ENCODE measurements at places on chromosomes 2 and 18.

- no peak for DNase-seq
These were observed 663.7 kb downstream of the METTL4 start for GRCh38 chr18:1907470-1908206.

DNA sequence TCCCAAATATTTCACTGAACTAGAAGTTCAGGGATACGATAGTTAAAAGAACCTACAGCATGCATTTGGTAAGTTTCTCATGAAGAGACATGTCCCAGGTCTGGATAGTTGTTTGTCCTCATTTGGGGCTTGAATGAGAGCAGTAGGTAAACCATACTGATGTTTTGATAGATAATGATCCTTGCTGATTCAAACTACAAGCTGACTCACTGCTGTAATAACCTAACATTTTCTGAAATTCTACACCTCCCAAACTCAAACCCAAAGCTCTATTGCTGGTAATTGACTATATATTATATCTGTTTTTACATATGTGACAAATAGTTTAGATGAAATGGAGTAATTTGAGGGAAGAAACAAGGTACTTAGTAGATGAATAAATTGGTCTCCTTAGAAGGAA is 154.1 kb upstream of the BOD1L2 start:
- no peak for DNase-seq

GRCh38 chr2:110800611-110801402 is 68.4 kb downstream of the ACOXL start:
- DNase-seq, result no peak

GRCh38 chr2:191656391-191656790 is 21.5 kb upstream of the NABP1 start:
- no peak for DNase-seq

DNA sequence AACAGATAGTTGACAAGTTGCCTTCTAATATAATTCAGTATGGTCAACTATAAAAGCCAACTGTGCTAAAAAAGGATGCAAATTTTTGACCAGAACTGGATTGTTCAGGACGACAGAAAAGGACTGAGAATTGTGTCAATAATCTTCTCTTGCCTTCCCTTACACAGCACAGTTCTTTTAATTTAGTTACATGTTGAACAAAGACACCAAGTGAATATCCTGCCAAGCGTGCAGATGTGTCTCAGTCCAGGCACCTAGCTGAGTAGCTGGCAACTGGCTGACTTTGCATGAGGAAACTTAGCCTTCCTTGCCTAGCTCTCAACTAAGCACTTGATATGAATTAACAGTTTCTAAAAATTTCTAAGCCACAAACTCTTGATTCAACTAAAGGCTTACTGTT is 801.4 kb downstream of the BCL11A start:
- DNase-seq, result no peak

DNA sequence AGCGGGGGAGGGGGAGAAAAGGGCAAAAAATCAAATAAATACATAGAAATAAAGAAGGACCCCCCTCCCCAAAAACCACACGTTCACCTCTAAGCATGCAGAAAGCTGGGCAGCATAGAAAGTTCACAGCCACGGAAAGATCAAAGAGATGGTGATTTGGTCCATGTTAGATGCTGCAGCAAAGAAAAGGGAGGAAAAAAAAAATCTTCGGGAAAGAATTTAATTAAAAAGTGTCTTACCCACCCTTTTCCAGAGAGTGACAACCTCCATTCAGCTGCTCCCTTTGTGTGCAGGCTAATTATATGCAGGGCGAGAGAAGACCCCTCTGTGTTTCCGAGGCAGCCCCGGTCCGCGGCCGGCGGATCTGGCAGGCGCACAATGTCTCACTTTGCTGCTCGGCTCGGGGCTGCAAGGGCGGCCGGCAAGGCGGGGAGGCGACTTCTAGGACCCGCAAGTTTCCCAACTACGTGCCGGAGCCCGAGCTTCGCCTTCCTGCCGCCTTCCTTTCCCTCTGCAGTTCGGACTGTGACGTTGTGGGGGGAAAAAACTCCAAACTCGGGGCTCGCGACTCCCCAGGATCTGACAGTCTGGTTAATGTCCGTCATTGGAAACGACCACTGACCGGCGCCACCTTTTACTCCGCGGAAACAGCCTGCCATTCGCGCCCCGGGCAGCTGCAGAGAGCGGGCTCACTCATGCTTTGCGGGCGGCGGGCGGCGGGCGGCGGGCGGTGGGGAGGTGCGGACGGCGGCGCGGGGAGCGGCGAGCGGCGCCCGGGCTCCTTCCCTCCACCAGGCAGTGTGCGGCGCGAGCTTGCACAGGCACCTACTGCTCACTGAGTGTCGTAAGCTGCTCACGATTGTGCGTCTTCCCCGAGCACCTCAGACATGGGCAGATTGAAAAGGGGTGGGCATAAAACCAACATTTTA is at the start of gene LRRTM1:
Gene LRRTM1, minus strand, starts transcription at position 844 of the 929 bp plus-strand sequence. CDS start 933 bp downstream, outside the sequence.
- no peak for DNase-seq

DNA sequence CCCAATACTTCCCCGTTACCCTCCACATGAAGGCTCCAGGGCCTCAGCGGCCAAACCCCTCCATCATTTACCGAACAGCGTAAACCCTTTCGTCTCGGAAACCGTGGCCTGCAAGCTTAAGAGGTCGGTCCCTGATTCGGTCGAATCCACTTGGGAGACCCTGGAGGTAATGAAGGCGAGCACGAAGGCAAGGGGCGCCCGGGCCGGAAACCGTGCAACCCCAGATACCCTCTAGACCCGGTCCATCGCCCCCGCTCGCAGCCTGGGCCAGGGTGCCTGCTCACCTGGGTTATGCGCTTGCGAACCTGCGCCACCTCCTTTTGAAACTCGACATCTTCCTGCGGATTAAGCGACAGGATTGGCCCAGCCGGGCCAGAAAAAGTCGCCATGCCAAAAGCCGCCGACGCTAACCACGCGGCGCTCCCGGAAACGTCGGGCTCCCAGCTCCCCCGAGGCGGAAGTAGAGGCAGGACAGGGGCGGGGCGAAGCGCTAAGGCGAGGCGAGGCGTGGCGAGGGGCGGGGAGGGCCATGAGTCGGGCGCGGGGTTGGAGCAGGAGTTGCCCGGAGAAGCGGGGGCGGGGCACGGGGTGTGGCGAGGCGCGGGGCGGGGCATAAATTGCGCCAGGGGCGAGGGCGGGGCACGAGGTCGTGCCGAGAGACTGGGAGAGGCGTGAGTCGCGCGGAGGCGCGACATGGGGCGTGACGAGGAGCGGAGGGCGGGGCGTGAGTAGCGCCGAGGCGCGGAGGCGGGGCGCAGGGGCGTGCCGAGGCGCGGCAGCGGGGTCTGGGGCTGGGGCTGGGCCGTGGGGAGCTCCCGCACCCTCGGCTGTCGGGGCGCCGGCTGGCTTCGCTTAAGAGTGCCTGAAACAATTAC is at the start of gene NIFK:
Gene NIFK, minus strand, starts transcription at position 414 of the 875 bp plus-strand sequence. Its CDS starts 25 bp downstream, at position 389.
- DNase-seq, result peak; percentile 100

GRCh38 chr2:232611559-232612218 is 21.7 kb upstream of the EFHD1 start:
- peak; percentile 74 for DNase-seq

- DNase-seq, result no peak
These were observed 15.4 kb upstream of the TET3 start for GRCh38 chr2:73969356-73969755.

- no peak for DNase-seq
These were observed 594.1 kb downstream of the LRRTM4 start for GRCh38 chr2:76928026-76928425.
